Activated CD8-positive, alpha-beta memory T cell treated with anti-CD3 and anti-CD28 coated beads, Interleukin-2, amount 10 ng/mL, durations not matched to agents 7 days and 5 days (primary cell): ENCODE measurements at places on chromosomes 3 and 15. TPM values are rescaled to one million over a fixed set of nuclear protein-coding genes. Genes with fewer than 3 reads are reported as not detected.

CYP8B1 gene
- not detected for total RNA-seq

DNA sequence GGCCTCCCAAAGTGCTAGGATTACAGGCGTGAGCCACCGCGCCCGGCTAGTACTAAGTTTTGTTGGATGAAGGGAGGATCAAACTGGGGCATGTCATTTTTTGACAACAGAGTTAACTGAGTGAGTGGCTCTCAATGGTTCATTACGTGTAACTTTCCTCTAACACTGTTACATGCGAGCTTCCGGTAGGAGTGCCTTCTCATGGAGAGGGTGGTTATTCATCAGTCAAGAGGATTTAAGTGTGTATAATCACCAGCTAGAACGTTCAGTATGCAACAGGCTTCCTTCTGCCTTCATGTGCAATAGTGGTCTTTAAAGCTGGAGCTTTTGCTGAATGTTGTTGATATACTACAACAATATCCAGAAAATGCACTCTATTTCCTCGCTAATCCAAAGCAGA is 19.1 kb upstream of the GOLGA8A start:
- H3K27me3 ChIP-seq = peaks cover 59% of the 10 kb centered on the region
- H3K27ac ChIP-seq = no peak overlapping the region
- H3K4me1 ChIP-seq = no peaks in the 10 kb centered on the region
- H3K4me3 ChIP-seq = no peak overlapping the region

DNA sequence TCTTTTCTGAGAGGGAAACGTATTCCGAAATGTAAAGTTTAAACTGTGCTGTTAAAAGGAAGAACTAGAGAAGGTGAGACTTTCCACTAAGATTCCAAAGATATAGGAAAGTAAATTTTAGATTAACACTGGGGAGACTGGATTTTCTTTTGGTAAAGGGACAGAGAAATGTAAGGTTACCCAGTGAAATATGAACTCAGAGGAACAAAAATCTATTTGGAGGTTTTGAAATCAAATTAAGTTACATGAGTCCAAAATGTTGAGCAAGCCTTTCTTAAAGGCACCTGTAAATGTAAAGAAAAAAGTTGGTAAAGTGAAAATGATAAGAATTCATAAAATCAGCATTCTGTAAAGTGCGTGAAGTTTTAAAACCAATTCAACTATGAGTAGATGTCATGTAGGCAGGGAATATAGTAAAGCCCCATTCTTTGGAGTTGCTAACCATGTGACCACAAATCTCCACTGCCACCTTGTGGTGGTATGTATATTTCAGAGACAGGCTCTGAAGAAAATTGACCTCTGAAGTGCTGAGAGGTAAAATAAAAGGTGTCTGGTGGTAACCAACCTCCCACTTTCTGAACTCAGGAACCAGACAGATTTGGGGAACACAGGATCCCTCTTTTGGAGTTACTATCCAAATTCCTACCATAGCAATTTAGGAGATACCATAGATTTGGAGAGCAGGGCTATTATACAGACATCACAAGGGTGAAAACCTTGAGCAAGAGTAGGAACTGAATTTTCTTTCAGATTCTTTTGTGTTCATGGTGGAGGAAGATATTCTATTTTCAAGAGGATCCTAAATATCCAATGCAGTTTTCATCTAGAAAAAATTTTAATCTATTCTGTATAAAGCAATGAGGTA is 215.3 kb downstream of the ROBO2 start:
- H3K4me3 ChIP-seq = no peak overlapping the region
- H3K36me3 ChIP-seq = no peaks in the 10 kb centered on the region
- H3K27ac ChIP-seq = no peak overlapping the region
- H3K4me1 ChIP-seq = no peaks in the 10 kb centered on the region

TMEM212 gene
- not detected for total RNA-seq

LYZL4 gene
- not detected for total RNA-seq

DNA sequence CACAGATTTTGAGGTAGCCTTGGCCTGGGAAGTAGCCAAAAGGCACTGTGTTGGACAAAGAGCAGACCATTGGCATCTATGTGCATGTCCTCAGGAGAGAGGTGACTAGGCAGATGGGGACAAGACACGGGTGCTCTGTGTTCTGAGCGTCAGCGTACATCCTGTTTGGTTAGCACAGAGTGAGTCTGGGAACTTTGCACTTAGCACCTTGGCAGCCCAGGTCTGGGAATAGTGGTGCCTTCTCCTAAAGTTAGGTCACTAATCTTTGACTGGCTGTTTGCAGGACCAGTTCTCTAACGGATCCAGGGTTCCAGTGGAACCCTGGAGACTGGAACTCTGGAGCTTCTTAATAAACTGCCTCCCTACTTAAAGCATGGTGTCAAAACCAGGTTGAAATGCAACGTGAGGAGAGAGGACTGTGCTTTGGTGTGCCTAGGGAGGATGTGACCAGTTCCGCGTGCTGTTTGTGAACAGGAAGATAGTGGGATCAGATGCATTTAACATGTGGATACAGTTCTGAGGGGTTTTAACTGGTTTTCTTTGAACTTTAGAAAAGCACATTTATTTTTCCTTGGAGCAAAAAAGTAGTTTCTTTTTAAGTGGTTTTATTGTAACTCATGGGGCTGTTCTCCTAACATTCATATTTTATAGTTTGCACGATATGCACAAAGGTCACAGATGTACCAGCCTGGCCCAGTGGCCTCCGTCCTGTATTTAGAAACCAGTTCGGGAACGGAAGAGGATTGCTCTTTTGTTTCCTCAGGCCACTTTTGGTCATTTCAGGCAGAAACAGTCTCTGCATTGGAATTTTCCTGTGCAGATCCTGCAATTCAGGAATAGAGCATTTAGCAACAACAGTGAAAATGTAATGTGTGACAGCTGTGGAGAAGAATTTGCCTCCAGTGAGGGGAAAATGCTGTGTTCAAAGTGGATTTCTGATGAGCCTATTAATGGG is 48.8 kb downstream of the ABHD2 start:
- H3K4me3 ChIP-seq = no peak overlapping the region
- H3K27me3 ChIP-seq = no peaks in the 10 kb centered on the region
- H3K36me3 ChIP-seq = peaks cover 12% of the 10 kb centered on the region
- peak overlapping the region; percentile 65 for H3K27ac ChIP-seq
- H3K4me1 ChIP-seq = peaks cover 37% of the 10 kb centered on the region
- no peak for DNase-seq
